ENCODE measurements at places on chromosomes 16 and 17. TPM values are rescaled to one million over a fixed set of nuclear protein-coding genes. Genes with fewer than 3 reads are reported as not detected.

- DNase-seq, result no peak
Observed at GRCh38 chr17:80461528-80462160, 14.8 kb downstream of the NPTX1 start.

- DNase-seq, result no peak
Observed at GRCh38 chr17:80421381-80422090, 6.6 kb downstream of the ENDOV start.

DNA sequence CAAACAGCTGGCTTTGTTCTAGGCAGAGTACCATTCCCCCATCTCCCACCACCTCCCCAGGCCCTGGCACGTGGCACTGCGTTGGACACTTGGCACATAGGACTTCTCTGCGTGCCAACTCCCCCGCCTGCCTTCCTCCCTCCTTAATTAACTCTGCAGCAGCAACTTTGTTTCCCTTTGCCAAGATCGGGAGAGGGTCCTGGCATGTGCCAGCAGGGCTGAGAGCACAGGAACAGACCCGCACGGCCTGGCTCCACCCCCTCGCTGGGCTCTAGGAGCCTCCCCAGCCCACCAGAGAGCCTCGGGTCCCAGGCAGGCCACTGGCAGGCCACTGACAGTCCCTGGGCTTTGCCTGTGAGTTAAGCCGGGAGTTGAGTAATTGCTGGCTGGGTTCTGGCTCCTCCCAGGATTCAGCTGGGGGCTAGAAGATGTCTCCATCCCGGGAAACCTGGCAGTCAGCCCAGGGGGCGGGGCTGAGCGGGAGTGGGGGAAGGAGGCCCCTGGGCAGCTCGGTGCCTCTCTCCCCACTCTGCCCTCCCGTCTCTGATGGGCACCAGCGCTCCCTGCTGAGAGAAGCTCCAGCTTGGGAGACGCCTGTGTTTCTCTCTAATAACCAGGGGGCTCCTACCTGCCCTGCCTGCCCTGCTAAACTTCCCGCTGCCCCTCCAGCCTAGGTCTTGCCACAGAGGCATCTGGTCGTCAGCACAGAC is 224.0 kb upstream of the TNRC6C start:
- no peak for DNase-seq

GRCh38 chr17:29663155-29663554 is 40.4 kb upstream of the CORO6 start:
- DNase-seq, result no peak

DNA sequence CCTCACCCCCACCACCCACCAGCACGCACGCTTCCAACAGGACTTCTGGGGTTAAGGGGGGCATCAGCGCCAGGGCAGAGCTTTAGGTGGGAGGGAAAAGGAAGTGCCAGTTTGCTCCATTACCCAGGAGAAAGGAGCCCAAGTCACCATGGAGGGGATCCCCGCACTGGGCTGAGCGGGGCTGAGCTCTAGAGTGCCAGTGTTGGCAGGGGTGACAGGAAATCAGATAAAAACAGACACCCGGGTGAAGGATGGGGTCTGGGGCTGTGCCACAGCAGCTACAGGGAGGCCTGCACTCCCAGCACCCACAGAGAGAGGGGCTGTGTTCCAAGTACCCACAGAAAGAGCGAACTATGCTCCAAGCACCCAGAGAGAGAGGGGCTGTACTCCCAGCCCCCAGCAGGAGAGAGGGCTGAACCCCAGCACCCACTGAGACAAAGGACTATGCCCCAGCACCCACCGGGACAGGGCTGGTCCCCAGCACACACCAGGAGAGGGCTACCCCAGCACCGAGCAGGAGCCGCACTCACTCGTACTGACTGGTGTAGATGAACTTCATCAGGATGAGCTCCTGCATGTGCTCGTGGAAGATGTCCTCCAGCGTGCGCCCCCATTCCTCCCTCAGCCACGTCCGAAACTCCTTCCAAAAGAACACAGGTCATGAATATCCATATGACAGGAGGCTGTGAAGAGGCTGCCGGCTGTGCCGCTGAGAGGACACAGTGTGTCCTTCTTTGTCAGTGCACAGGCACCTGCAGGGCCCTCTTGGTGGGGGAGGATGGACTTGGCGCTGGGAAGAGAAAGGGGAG is 18.6 kb upstream of the C16orf95 start:
- no peak for DNase-seq

GRCh38 chr16:57623251-57624043 is 5.0 kb upstream of the ADGRG1 start:
- no peak for DNase-seq

- DNase-seq, result no peak
Observed at GRCh38 chr16:16850274-16850673, 471.3 kb downstream of the NPIPA7 start.

DNA sequence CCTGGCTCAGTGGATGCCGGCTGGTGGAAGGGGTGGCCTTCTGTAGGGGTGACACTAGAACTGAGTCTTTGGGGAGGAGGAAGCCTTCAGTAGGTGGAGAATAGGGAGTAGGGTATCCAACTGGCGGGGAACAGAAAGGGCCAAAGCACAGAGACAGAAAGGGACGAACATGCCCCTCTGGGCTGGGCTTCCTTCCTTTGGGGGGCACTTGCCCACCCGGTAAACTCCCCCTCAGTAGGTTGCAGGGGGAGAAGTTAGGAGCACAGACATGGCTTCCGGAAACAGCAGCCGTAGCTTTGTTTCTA is 774 bp downstream of the ENGASE start:
- peak; percentile 37 for DNase-seq

GRCh38 chr16:349211-349610 is 3.3 kb downstream of the AXIN1 start:
- DNase-seq, result no peak

Gene TNP2
- total RNA-seq, result not detected

Gene PRSS53
- total RNA-seq, result 3.1 TPM

Gene CLDN7
- total RNA-seq, result 1.6 TPM

Gene MT4
- not detected for total RNA-seq

Gene ZPBP2
- not detected for total RNA-seq

Measured in activated naive CD8-positive, alpha-beta T cell treated with anti-CD3 and anti-CD28 coated beads for 36 hours (primary cell).